Stimulated activated CD4-positive, alpha-beta T cell treated with anti-CD3 and anti-CD28 coated beads, Interleukin-15, amount 100 ng/mL, for 1 hour (primary cell): ENCODE measurements at places on chromosomes 6 and 20.

DNA sequence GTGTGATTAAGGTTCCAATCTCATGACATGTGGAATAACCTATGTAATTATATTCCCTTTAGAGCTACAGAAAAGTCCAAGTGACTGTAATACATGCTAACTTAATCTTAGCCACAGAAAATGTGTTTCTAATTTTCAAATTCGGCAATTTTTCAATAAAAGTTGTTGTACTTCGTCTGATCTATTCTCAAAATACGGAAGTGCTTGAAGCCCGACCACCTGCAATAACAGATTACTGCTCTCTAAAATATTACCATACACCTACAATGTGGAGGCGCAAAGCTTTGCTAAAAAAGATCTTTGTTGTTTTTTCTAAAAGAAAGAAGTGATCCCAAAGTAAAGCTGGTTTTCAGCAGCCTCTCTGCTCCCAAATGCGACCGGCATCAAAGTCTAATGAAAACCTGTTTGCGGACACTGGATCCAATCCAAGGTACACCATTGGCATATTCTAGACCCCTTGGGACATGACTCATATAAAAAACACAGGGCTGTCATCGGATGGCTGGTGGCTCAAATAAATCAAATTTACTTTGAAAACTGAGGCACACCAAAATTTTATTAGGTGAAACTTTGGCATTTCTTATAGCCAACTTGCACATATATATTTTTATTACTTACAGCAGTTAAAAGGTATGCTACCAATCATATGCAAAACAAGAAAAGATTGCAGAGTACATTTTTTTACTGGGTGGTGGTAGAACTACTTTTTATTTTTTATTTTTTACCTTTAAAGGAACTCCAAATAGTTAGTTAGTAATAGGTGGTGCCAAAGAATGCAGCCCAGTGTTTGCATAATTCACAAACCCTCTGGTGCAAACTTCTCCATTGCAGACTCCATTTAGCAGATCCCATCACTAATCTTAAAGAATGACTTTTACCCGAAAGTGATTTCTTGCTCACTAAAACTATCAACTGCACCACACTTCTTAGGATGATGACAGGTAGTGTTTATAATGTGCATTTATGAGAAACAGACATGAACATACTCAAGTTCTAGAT, 118.7 kb upstream of the TBX18 start:
- DNase-seq, result no peak

DNA sequence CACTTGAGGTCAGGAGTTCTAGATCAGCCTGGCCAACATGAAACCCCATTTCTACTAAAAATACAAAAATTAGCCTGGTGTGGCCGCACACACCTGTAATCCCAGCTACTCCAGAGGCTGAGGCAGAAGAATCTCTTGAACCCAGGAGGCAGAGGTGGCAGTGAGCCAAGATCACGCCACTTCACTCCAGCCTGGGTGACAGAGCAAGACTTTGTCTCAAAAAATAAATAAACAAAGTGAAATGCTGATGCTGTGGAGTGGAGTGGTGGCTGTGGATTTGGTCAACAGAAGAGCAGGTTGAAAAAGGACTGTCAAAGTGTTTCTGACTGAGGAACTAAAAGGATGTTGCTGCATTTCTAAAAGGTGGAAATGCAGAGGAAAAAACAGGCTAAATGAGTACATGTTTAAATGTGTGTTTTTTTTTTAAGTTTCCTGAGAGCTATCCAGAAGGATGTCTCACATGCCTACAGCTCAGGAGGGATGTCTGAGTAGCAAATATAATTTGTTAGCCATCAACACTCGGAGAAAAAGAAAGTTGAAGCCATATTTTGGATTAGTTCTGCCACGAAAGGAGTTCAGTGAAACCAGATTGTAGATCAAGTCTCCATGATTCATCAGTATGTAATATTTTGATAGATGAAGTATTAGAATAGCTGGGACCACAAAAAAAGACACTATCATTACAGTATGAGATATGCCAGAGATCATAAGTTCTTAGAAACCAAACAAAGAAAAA, 621.1 kb upstream of the ADGRB3 start:
- no peak for DNase-seq

- no peak for DNase-seq
Measured at GRCh38 chr6:129235167-129236000, 352.4 kb downstream of the LAMA2 start.

- no peak for DNase-seq
Measured at GRCh38 chr6:122033564-122034181, 365.8 kb upstream of the HSF2 start.

DNA sequence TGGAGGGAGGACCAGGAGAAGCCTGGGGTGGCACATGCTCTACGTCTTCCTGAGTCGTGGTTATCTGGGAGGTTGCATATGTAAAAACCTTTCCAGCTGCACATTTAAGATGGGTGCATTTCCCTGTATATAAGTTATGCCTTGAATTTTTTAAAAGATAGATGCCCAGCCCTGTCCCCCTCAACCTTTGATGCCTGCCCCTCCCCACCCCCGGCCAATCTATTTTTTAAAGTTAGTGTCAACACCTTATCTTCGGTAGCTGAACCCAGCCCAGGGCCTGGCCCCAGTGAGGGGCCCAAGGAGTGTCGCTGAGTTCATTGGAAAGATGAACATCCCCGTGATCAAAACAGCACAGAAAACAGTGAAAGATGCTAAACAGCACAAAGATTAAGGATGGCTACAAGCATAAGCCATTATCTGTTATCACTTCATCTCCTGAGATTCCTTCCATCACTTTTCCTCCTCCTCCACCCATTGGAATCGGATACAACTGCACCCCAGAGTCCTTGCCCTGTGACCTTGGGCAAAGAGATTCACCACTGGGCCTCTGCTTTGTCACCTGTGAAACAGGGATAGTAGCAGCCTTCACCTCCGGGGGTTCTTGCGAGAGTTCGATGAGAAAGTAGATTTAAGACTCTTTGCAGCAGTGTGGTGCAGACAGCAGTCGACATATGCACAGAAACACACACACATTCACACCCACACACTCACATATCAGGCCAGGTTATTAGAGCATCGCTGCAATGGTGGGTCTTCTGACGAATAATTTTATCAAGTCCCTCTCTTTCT, 47.5 kb downstream of the SIRPA start:
- DNase-seq, result no peak

GRCh38 chr6:78688668-78689067, 178.7 kb upstream of the IRAK1BP1 start:
- DNase-seq, result no peak

DNA sequence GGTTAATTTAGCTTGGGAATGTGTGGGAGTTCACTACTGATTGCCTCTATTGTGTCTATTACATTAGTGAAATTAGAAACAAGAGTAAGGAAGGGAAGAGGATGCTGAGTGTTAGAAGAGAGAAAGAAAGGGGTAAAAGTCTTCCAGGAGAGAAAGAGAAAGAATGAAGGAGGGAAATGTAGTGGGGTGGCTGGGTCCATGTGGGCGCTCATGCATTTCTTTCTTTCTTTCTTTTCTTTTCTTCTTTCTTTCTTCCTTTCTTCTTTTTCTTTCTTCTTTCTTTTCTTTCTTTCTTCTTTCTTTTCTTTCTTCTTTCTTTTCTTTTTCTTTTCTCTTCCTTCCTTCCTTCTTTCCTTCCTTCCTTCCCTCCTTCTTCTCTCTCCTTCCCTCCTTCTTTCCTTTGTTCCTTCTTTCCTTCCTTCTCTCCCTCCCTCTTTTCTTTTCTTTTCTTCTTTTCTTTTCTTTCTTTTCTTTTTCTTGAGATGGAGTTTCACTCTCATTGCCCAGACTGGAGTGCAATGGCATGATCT, 16.2 kb upstream of the SALL4 start:
- no peak for DNase-seq

- DNase-seq, result no peak
Measured at GRCh38 chr6:35970181-35970580, 49.3 kb upstream of the SRPK1 start.

GRCh38 chr6:72522735-72523141, 99.1 kb upstream of the KCNQ5 start:
- peak; percentile 2 for DNase-seq

- no peak for DNase-seq
Measured at GRCh38 chr6:80489911-80490635, 383.6 kb downstream of the BCKDHB start.

DNA sequence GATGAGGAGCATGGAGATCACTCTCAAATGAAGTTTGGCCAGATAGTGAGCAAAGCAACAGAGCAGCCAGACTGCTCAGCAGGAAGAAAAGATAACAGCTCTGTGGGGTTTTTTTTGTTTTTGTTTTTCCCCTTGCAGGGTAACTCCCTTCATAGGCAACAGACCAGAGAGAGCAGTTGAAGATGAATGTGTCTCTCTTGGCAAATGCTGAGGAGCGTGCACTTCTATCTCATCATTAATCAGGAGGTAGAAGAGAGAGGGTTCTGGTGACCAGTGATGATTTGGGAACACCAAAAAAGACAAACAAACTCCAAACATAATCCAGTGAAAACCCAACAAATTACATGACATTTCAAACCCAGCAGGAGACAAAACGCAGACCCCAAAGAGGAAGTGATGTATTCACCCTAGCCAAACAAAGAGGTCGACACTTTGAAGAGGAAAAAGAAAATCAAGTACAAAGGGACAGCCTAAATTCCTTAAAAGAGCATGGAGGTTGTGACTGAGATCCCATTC, 66.2 kb upstream of the RREB1 start:
- no peak for DNase-seq

GRCh38 chr20:61884571-61885389, 180.9 kb downstream of the TAF4 start:
- DNase-seq, result no peak

DNA sequence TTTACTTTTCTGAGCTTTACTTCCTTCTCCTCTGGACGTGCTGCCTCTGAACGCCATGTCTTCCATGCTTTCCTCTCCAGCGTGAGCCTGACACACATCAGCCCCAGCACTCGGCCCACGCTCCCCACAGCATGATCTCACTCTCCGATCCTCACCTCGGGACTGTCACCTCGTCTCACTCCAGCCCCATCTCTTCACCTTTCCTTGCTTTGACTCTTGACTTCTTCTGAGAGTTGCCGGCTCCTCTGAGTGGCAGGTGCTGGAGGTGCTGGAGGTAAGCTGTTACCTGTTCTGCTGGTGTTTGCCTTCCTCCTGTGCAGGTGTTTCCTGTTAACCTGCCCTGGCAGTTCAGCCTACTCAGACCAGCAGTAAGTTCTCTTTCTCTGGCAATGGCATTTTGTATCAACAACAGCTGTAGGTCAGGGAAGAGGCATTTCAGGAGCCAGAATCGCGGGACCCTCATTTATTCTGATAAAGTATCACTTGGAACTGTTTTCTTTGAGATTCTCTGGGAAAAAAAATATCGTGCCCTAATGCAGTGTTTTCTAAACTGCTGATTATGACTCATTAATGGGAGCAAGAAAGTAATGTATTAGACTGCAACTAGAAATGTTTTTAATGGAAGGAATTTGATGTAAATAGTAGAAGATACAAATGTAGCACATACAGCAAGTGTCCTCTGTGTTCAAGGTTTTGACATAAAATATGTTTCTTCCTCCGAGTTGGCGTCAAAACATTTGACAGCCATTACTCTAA, 106.5 kb downstream of the ARID1B start:
- DNase-seq, result no peak

GRCh38 chr20:572727-573126, 29.1 kb upstream of the CSNK2A1 start:
- DNase-seq, result no peak

GRCh38 chr6:130981409-130981808, 81.6 kb downstream of the EPB41L2 start:
- no peak for DNase-seq

- DNase-seq, result no peak
Measured at GRCh38 chr6:48626421-48626820, 515.4 kb upstream of the PTCHD4 start.

- no peak for DNase-seq
Measured at GRCh38 chr6:160036790-160037206, 67.9 kb downstream of the IGF2R start.

- DNase-seq, result no peak
Measured at GRCh38 chr20:641516-641875, 11.5 kb downstream of the SRXN1 start.

DNA sequence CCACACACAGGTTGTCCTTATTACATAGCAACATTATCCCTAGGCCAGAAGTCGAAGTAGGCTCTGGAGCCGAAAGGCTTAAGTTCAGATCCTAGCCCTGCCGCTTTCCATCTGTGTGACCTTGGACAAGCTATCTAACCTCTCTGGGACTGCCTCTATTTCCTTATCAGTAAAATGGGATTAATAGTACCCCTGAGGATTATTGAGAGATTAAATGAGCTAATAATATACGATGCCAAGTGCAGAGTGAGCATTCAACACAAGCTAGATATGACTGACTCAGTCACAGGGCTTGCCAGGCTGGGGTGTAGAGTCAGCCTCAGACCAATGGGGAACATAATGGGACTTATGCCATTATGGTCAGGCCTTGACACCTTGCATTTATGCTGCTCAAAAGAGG, 8.9 kb upstream of the SPATA2 start:
- DNase-seq, result no peak

DNA sequence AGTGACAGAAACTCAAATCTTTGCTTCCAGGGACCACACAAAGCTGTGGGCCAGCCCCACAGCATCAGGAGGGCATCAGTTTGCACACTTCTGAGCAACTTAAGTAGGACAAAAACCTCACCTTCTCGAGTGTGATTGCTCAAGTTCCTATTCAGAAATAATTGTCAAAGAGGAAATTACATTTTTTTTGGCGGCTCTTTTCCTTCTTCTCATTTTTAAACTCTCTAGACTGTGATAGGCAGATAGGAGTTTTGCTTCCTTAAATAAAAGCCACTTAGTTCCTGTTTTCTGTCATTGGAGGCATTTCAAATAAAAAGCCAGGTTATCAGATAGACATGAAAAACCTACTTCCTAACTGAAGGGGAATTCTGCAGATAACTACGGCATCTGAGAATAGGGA, 11.2 kb upstream of the TAGAP start:
- DNase-seq, result no peak

DNA sequence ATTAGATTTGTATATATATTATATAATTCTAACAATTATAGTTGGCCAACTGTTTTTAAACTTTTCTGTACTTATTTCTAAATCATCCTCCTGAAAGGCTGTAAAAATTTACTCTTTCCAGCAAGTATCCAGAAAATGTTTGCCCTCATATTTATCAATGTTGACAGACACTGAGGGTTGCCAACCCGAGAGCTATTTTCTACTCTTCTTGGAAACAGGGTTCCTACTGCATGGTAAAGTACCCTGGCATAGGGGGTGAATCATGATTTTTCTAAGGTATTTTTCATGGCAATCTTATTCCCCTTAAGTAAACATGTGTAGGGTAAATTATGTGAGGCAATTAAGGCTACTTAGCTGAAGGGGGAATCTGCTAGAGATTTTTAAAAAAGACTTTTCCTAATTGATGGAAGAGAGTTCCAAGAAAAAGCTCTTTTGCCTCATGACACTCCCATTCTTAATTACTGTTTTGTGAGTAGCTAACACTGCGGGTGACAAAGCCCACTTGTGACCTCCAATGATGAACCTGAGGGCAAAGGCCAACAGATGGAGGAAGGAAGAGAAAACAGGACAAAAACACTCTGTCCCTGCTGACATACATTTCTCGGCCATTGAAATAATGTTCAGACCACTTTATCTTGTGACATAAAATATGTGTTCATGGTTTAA, 37.9 kb downstream of the GPX5 start:
- no peak for DNase-seq
